Activated CD4-positive, CD25-positive, alpha-beta regulatory T cell treated with anti-CD3 and anti-CD28 coated beads, Interleukin-2, amount 50 U/mL, for 72 hours (primary cell): ENCODE measurements at places on chromosomes 13 and 19.
A peak's percentile ranks its signal among the peaks of the same experiment; 100 is the strongest.

DNA sequence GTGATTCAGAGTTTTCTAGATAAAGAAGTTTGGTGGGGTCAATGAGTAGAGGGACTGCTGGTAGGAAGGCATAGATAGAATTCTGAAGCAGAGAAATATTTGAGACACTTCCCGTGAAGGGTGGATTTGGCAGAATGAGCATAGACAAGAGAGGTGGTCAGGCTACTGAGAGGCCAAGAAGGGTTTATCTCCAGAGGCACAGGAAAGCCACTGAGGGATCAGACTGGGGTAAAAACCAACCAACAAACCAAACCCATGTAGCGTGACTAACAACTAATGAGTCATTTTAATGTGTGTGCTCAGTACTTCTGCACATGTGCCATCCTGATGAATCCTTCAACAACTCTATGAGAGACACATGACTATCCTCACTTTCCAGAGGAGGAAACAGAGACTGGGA, 60.0 kb upstream of the SERP2 start:
- DNase-seq = no peak

GRCh38 chr19:9641810-9642209, 20.8 kb upstream of the ZNF561 start:
- no peak for DNase-seq

- DNase-seq = no peak
These were observed 313.8 kb upstream of the NBEA start for GRCh38 chr13:34628209-34628682.

DNA sequence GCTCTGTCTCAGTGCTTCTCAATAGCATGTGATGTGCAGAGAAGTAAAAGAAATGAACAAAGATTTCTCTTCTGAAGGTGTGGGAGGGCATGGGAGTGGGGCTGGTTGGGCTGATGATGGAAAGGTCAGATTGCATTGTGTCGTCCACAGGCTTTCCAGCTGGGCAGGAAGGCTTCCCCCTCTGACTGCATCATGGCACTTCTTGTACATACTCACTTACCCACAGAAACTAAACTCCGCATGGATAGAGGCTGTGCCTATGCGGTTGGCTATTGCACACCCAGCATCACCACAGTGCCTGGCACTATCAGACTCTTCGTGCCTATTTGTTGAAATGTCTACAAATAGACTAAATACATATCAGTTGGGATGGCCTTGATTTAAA, 24.4 kb upstream of the TNFSF11 start:
- no peak for DNase-seq

- DNase-seq = no peak
These were observed 125.5 kb upstream of the MCF2L start for GRCh38 chr13:112843392-112844111.

DNA sequence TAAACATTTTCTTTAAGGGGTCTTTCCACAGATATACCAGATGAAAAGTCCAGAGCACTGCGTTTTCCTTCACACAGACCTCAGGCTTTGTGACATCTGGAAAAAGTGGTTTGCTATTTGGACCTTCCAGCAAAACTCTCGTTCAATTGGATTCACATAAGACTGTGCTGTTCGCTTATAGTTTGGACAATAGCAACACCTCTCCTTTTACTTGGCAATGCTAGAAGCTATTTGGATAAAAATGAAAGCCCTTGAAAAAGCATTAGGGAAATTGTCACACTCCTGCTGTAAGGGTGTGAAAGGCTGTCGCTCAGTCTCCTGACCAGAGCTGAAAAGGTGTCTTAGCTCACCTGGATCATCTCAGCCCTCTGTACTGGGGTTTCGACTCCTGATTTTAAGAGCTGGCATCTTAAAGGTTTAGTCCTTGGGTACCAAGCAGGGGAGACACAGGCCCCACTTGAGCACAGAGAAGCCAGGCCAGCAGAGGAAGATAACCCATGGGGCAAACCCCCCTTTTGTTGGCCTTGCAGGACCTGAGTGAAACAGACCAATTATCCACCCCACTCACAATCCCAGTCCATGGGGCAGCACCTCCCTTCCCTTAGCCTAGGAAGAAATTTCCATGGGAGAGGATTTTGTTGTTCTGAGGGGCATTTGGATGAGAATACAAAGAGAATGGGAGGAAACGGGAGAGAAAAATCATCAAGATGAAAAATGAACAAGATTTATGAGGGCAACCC, 257.6 kb downstream of the DLEU7 start:
- no peak for DNase-seq

- DNase-seq = no peak
These were observed 9.2 kb downstream of the JOSD2 start for GRCh38 chr19:50501568-50502475.

DNA sequence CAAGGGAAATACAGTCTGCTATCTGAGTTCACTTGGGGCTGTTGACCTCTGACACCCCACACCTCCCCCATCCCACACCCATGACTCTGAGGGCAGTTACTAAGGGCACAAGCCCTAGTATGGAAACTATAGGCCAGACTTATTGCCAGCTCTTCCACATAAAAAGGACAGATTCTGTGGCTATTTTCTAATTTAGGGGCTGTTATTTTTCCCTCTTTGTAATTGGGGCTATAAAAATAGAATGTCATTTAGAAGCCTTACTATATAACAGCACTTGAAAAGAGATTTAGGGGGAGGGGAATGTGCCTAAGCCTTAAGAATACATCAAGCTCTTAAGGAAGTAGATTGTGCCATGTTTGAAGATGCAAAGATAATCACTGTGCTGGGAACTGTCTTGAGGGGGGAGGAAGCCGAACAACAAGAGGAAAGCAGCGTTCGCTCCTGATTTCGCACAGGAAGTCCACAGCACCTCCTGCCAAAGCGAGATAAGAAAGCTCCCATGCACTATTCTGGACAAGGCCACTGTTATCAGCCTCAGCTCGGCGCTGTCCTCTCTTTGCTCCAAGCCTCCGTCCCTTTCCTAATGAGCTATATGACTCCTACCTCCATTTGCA, 86.6 kb downstream of the FLT1 start:
- DNase-seq = no peak

DNA sequence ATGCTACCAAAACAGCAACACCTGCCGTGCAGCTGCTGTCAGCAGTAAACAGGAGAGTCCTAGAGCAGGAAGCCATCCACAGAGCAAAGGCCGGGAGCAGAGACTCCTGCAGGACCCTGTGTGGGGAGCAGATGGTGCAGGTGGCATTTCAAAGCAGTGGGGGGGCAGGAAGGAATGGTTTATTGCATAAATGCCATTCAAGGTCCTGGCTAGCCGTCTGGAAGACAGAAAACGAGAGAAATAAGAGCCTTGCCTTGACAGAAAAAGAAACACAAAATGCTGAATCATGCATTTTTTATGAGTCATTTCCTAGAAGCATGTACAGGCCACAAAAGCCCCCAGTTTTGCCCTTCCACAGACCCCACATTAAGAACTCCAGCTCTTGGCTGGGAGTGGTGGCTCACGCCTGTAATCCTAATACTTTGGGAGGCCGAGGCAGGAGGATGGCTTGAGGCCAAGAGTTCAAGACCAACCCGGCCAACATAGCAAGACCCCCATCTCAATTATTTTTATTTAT, 5.4 kb downstream of the RSPH6A start:
- DNase-seq = no peak

DNA sequence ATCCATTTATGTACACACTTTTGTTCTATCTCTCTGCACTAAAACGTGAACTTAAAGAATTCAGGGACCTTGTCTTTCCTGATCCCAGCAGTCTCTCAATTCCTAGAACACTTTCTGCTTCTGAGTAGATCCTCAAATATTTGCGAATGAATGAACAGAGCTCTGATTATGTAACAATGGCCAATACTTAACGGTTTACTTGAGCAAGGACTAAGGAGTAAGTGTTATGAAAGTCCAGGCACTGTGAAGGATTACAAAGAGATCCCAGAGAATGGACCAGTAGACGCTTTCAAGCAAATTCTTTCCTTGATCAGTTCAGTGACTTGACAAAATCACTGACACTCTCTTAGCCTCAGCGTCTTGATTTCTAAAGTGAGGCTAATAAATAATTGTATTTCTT, 514.5 kb upstream of the KLHL1 start:
- no peak for DNase-seq

DNA sequence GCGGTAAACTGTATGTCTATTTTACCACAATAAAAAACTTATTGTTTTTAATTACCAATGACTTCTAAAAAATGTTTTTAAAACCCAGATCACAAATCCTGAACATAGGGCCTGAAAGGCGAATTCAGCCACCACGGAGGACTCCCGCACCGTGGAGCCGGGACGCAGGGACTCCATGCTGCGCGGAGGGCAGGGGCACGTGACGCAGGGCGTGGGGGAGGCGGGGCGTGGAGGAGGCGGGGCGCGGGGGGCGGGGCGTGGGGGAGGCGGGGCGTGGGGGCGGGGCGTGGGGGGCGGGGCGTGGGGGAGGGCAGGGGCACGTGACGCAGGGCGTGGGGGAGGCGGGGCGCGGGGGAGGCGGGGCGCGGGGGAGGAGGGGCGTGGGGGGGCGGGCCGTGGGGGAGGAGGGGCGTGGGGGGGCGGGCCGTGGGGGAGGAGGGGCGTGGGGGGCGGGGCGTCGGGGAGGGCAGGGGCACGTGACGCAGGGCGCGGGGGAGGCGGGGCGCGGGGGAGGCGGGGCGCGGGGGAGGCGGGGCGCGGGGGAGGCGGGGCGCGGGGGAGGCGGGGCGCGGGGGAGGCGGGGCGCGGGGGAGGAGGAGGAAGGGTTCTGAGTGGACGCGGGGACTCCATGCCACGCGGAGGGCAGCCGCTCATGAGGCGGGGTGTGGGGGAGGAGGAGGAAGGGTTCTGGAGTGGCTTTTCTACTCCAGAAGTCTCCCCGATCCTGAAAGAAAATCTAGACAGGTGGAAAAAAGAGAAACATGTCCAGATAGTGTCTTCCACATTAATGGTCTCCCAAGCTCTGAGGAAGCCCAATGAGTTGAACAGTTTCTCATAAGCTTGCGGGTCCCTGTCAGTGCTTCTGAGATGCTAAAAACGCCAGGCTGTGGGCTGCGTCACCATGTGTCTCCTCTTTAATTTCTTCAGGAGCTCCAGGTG, 4.4 kb upstream of the PROZ start:
- DNase-seq = peak; percentile 69

GRCh38 chr19:31546205-31546960, 197.1 kb upstream of the TSHZ3 start:
- DNase-seq = no peak

DNA sequence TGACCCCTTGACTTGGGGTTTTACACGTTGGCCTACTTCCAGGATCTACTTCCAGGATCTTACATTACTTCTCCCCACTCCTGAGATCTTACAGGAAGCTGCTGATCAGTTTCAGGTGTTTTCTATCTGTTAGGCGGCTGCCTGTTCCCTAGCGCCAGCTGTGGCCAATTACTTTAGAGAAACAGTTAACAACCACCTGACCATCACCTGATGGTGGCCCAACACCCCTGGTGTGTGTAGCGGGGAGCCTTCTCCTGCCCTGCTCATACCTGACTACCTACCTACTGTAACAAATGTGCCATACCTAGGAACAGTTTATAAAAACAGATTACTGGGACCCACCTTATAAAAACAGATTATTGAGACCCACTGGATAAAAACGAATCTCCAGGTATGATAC, 2.8 kb upstream of the POP4 start:
- DNase-seq = no peak
